PC-9 (cell line): ENCODE measurements at places on chromosomes 4 and X.
A peak's percentile ranks its signal among the peaks of the same experiment; 100 is the strongest.

DNA sequence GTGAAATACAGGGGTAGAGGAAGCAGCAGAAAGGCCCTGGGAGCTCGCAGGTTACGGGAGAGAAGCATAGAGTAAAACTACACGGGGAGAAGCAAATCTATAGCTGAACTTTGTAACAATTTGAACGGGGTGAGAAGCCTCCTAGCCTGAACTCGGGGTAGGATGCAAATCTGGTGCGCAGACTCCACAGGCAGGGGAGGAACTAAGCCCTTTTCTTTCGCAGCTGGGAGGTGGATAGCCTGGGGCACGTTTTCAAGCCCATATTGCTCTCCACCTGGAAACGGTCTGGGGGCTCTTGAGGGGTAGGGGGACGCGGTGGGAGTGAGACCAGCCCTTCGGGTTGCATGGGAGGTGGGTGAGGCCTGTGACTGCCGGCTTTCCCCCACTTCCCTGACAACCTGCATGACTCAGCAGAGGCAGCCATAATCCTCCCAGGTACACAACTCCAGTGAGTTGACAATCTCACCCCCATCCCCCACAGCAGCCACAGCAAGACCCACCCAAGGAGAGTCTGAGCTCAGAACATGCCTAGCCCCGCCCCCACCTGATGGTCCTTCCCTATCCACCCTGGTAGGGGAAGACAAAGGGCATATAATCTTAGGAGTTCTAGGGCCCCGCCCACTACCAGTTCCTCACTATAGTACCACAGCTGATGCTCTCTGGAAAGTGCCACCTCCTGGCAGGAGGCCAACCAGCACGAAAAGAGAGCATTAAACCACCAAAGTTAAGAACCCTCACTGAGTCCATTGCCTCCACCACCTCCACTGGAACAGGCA lies 29.9 kb downstream of the SOWAHB start:
- peak; percentile 79 for DNase-seq
- peak overlapping the region; percentile 38; the same call in 1 of the 2 replicates for H3K4me3 ChIP-seq
- H3K27ac ChIP-seq = peak overlapping the region; percentile 75

DNA sequence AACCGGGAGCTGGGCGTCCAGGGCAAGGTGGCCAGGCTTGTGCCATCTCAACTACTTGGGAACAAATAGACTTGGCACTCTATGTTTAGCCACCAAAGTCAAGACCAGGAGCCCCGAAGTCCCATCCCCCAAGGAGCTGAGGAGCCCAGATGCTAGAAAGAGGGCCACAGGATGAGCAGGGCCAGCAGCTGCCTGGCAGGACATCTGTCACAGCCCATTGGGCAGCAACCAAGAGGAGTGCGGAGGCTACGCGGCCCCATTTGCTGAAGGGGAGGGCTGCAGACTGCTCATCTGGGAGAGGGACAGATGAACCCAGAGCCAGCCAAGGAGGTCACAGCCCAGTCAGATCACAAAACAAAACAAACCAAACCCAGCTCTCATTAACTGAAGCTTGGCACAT lies 22.9 kb upstream of the SOWAHD start:
- no peak overlapping the region for H3K4me3 ChIP-seq
- H3K27me3 ChIP-seq = no peaks in the 10 kb centered on the region
- no peaks in the 10 kb centered on the region for H3K4me1 ChIP-seq
- no peaks in the 10 kb centered on the region for H3K36me3 ChIP-seq

DNA sequence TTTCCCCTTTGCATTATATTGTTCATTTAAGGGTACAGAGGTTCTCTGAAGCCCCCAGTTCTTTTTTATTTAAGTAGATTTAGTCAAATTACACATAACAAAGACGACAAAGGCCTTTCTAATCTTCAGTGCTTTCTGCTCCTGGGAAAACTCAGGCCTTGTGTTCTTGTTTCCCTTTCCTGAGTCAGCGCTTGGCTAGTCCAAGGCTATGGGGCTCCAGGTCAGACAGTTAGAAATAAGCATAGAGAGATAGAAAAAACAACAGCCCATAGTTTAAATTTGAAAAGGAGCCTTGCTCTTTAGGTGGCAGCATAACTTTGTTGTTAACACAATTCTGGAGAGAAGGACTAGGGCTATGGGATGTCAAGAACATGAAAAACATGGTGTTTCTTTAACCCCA lies 97.3 kb downstream of the PPP1R2C start:
- no peak overlapping the region for H3K27ac ChIP-seq
- H3K36me3 ChIP-seq = no peaks in the 10 kb centered on the region
- no peaks in the 10 kb centered on the region for H3K27me3 ChIP-seq
- H3K4me3 ChIP-seq = no peak overlapping the region
- no peak for DNase-seq

- no peaks in the 10 kb centered on the region for H3K36me3 ChIP-seq
- H3K4me3 ChIP-seq = no peak overlapping the region
- DNase-seq = no peak
- H3K27ac ChIP-seq = no peak overlapping the region
- no peaks in the 10 kb centered on the region for H3K27me3 ChIP-seq
- no peaks in the 10 kb centered on the region for H3K4me1 ChIP-seq
Measured at GRCh38 chr4:53186714-53187358, 179.0 kb downstream of the SCFD2 start.

DNA sequence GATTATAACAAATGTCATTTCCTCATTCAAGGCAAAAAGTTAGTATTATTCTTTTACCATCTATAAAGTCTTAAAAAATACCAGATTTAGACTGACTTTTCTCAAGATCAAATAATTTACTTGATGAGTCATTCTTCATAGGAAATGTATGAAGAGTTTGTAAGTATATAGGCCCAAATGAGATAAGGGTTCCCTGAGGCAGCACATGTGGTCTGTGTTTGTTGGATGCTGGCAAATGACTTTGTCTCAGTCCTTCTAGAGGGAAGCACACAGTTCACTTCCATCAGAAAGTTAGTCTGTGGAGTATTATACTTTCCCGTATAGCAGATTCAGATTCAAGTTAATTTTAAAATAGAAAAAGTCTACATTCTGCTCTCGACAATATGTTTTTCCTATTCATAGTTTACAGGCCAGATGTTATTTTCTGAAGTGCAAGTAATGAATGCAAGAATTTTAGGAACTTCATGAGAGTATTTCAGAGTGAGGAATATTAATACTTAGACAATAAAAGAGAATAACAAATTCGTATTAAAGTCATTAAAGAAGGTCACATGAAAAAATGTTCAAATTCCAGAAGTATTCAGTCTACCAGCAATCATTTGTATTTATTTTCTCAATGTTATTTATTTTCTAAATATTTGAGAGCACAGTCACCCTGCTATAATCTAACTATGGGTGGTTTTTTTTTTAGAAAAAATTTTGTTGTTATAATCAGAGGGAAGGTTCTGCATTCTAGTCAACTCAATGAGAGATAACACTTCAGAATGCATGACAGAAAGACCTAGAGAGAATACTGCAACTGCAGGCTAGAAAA lies 601.8 kb upstream of the ZFP42 start:
- no peaks in the 10 kb centered on the region for H3K27me3 ChIP-seq
- no peaks in the 10 kb centered on the region for H3K4me1 ChIP-seq
- no peak overlapping the region for H3K27ac ChIP-seq

- H3K36me3 ChIP-seq = no peaks in the 10 kb centered on the region
- no peaks in the 10 kb centered on the region for H3K4me1 ChIP-seq
- peaks cover 22% of the 10 kb centered on the region for H3K27me3 ChIP-seq
- H3K27ac ChIP-seq = no peak overlapping the region
- no peak overlapping the region for H3K4me3 ChIP-seq
Measured at GRCh38 chr4:17526695-17527477, 11.9 kb downstream of the CLRN2 start.

- no peak for DNase-seq
- H3K27me3 ChIP-seq = no peaks in the 10 kb centered on the region
- no peak overlapping the region for H3K27ac ChIP-seq
- H3K4me1 ChIP-seq = no peaks in the 10 kb centered on the region
Measured at GRCh38 chr4:71266090-71266794, 72.6 kb upstream of the SLC4A4 start.

DNA sequence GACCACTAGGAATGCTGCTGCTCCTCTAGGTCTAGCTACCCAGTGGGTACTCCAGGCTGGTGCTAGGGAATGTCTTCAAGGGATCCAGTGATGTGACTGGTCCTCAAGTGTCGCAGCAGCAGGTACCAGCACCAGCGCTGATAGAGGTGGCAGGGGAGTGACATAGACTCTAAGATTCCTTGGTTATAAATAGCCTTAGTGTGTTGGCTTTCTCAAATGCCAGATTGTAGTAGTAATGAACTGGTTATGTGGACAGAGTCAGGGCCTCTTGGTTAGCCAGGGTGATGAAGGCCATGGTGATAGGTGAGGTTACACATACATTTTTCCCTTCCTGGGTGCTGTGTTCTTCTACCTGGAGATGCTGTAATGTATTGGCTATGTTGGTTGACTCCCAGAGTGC lies 38.3 kb downstream of the DCLK2 start:
- H3K4me3 ChIP-seq = no peak overlapping the region
- no peak overlapping the region for H3K27ac ChIP-seq

- DNase-seq = no peak
- peaks cover 4% of the 10 kb centered on the region; the same call in 1 of the 2 replicates for H3K4me1 ChIP-seq
- no peak overlapping the region for H3K4me3 ChIP-seq
- no peaks in the 10 kb centered on the region; the same call in 1 of the 2 replicates for H3K36me3 ChIP-seq
- no peaks in the 10 kb centered on the region for H3K27me3 ChIP-seq
Measured at GRCh38 chr4:48706736-48707135, 73.3 kb downstream of the FRYL start.

DNA sequence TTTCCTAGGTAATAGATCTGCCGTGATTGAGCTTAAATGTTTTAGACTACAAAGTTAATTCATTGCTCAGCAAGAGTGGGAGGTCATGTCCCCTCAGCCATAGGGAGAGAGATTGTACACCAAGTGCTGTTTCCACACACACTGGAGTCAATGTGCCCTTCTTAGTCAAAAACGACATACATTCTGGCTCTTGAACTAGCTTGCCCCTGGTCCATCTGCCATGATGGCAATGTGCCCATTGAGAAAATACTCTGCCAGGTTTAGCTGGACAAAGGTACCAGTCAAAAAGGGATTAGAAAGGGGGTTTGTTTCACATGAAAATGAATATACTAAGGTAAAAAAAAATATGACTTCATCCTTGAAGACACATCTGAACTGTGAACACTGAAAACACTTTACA lies 377.1 kb upstream of the ADGRL3 start:
- no peaks in the 10 kb centered on the region for H3K4me1 ChIP-seq
- no peaks in the 10 kb centered on the region for H3K36me3 ChIP-seq
- H3K27me3 ChIP-seq = no peaks in the 10 kb centered on the region
- H3K27ac ChIP-seq = no peak overlapping the region

GRCh38 chrX:10048076-10048475 lies 80.9 kb downstream of the CLDN34 start:
- no peaks in the 10 kb centered on the region for H3K36me3 ChIP-seq
- DNase-seq = no peak
- H3K4me3 ChIP-seq = no peak overlapping the region
- H3K27ac ChIP-seq = no peak overlapping the region
- H3K4me1 ChIP-seq = no peaks in the 10 kb centered on the region

DNA sequence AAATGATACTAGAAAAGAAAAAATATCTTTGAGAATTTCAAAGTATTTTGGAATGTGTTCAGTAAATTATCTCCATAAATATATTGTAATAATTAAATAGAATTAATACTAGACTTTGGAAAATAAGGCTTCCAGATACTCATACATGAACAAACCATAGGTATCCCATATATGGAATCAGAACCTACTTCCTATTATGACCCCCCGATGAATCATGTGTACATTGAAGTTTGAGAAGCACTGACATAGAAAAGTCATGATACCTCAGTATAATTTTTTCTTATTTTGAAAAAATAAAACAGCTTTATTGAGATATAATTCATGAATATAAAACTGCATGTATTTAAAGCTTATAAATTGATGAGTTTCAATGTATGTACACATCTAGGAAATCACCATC lies 27.2 kb upstream of the SMARCA5 start:
- no peak overlapping the region for H3K27ac ChIP-seq
- no peaks in the 10 kb centered on the region for H3K36me3 ChIP-seq
- H3K27me3 ChIP-seq = no peaks in the 10 kb centered on the region
- no peaks in the 10 kb centered on the region; the same call in 1 of the 2 replicates for H3K4me1 ChIP-seq

- no peaks in the 10 kb centered on the region for H3K4me1 ChIP-seq
- H3K4me3 ChIP-seq = no peak overlapping the region
- H3K27ac ChIP-seq = no peak overlapping the region
- DNase-seq = no peak
- no peaks in the 10 kb centered on the region for H3K36me3 ChIP-seq
Measured at GRCh38 chr4:2907706-2908293, 55.4 kb downstream of the NOP14 start.

GRCh38 chr4:12562021-12562420 lies 922.1 kb downstream of the RAB28 start:
- H3K27ac ChIP-seq = no peak overlapping the region
- no peaks in the 10 kb centered on the region for H3K27me3 ChIP-seq
- no peaks in the 10 kb centered on the region for H3K36me3 ChIP-seq
- DNase-seq = no peak
- H3K4me1 ChIP-seq = no peaks in the 10 kb centered on the region

GRCh38 chr4:26131711-26132110 lies 189.1 kb upstream of the RBPJ start:
- no peaks in the 10 kb centered on the region for H3K27me3 ChIP-seq
- H3K27ac ChIP-seq = no peak overlapping the region
- H3K4me1 ChIP-seq = 0 out of 2 replicates have a peak, but pooled peaks cover 4% of the 10 kb centered on the region
- no peak for DNase-seq
- no peak overlapping the region for H3K4me3 ChIP-seq
- no peaks in the 10 kb centered on the region for H3K36me3 ChIP-seq

- no peaks in the 10 kb centered on the region for H3K27me3 ChIP-seq
- peaks cover 37% of the 10 kb centered on the region for H3K4me1 ChIP-seq
- no peaks in the 10 kb centered on the region for H3K36me3 ChIP-seq
- no peak overlapping the region for H3K4me3 ChIP-seq
- H3K27ac ChIP-seq = no peak overlapping the region
Measured at GRCh38 chrX:105317117-105317516, 96.6 kb upstream of the TEX13A start.

DNA sequence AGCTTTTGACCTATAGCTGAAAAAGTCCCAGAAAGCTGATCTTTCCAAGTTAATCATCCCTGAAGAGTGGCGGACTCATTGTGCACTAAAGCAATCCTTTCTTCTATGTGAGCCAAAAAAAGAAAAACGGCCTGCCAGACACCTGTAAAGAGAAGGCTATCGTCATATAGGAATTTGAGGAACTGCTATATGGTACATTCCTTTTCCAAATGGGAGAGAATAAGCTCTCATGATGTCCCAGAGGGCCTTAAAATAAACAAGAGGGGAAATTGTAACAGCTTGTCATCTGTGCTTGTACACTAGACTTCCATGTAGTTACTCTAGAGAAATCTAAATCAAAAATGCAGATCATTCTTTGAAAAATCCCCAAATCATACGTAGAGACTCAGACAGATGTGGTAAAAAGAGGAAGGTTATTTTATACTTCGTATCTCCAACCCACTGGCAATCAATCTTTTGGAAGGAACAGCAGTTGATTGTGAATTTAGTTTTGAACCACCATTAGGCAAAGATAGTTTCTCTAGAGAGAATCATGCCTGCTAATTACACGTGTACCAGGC lies 26.1 kb downstream of the GPR174 start:
- H3K36me3 ChIP-seq = no peaks in the 10 kb centered on the region
- DNase-seq = no peak
- no peak overlapping the region for H3K27ac ChIP-seq
- H3K27me3 ChIP-seq = no peaks in the 10 kb centered on the region
- H3K4me1 ChIP-seq = no peaks in the 10 kb centered on the region
- no peak overlapping the region for H3K4me3 ChIP-seq
